HT-29 (cell line): ENCODE measurements at places on chromosomes 2 and 18.

- DNase-seq, result peak; percentile 27
These were observed 68.8 kb downstream of the DOK6 start for GRCh38 chr18:69469444-69469919.

GRCh38 chr2:33782395-33783230 lies 183.5 kb upstream of the FAM98A start:
- DNase-seq, result no peak

DNA sequence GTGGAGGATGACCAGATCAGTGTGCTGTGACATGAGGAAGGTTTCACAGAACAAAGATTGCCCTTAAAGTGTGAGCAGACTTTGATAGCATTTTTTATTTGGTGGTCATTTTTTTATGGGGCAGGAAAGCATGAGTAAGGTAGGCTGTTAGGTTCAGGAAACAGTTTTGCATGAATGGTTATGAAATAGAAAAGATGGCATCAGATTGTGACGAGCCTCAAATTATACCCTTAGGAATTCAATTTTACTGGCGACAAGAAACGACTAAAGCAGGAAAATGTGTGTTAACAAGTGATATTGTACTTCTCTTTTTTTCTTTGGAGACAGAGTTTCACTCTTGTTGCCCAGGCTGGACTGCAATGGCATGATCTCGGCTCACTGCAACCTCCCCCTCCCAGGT lies 44.7 kb downstream of the PIK3C3 start:
- DNase-seq, result no peak

DNA sequence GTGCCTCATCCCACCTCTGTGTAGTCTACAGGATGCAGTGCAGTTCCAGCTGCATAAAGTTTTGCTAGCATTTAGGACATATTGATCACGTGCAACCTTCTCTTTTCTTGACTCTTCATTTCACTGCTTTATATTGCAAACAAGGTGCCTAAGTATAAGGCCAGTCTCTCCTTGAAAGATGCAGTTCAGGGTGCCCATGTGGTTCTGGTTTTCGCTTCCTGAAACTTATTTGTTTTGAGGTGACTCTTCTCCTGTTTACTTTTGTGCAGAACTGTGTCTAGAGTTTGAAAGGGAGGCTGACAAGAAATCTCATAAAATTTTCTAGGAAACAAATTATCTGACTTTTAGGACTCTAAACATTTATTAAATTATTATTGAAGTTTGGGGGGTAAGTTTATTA lies 189.9 kb downstream of the UBE2E3 start:
- DNase-seq, result no peak

DNA sequence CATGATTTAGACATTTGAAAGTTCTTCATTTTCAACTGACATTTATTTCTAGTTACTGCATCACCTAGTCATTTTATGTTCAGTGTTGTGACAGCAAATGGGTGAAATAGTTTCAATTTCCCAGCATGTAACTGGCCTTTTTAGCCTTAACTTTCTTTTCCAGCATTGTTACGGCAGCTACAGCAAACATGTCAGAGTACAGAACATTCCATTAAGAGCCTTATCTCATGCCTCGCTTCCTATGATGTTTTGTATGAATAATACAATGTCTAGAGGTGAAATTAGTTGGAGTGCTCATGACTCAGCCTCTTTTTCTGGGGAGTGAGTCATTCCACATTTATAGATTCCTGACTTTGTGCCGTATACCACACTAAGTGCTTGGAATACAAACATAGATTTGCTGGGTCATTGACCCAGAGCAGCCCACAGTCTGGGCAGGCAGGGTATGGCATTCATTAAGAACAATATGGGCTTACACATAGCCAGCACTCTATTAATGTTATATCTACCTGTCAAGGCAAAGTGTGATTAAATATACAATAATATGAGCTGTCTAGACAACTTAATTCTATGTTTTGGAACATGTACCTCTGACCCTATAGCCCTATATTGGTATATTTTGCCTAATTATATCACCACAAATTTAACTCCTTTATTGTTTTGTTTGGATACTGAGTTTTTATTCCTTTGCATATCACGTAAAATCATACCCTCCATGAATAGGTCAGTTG lies 72.2 kb downstream of the MAP2 start:
- peak; percentile 88 for DNase-seq

DNA sequence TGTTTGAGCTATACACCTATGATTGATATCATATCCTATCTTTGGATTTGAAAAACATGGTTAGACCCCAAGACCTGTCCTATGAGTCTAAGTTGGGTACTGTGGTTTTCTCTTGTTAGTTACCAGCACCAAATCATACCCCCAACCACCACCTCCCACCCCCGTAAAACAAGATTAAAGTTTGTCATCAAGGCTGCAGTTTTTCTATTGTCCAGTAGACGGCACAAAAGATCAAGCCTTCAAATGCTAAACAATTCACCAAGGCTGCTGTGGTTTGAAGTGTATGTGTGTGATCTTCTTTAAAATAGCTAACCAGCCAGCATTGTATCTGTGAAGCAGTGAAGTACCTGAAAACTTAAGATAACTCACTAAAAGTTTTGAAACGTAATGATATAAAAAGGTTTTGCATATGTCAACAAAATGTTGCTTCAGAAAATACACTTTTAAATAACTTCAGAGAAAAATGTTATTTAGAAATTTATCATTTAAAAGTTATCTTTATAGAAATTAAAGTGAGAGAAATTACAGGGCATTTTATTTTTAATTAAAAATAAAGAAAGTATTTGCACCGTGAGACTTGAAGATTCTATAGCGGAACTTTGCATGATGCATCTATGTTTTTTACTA lies 5.8 kb upstream of the MEIS1 start:
- peak; percentile 80 for DNase-seq

- DNase-seq, result peak; percentile 53
These were observed 159.2 kb upstream of the SCN7A start for GRCh38 chr2:166653185-166653813.

- DNase-seq, result no peak
These were observed 265.7 kb downstream of the TCF4 start for GRCh38 chr18:55322178-55322735.

DNA sequence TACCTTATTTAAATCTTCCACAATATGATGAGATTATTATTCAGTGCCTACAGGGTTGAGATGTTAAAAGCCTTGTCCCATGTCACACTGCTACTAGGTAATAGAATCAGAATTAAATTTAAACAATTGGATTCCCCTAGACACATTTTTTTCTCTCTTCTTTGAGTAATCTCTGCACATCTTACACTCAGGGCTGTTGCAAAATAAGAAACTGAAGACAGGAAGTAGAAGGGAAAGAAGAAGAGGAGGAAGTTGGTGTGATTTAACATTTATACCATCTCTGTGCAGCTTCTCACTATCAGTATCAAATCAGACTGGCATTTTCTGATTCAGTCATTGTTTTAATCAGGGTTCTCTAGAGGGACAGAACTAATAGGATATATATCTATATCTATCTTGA lies 677.6 kb downstream of the IRS1 start:
- no peak for DNase-seq

GRCh38 chr18:48562075-48562474 lies 23.2 kb downstream of the CTIF start:
- DNase-seq, result no peak

DNA sequence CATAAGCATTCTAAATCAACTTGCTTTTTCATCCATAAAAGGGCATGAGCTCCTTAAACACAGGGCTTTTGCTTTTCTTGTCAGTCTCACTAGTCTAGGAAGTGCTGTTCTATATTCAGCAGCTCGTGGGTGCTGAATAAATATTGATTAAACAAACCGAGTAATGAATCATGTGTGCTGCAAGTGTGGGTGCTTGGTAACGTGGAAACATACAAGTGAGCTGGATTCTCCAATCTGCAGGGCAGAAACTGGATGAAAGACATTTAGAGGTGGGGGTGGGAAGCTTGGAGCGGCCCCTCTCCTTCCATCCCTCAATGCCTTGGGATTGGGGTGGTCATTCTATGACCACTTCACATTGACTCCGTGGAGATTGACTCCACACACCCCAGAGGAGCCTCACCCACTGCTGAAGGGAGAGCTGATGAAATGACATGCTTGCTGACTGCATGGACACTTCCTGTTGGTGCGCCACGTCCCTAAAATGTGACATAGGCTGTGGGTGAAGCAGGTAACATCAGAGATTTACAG lies 114.6 kb downstream of the DOCK10 start:
- peak; percentile 8 for DNase-seq

DNA sequence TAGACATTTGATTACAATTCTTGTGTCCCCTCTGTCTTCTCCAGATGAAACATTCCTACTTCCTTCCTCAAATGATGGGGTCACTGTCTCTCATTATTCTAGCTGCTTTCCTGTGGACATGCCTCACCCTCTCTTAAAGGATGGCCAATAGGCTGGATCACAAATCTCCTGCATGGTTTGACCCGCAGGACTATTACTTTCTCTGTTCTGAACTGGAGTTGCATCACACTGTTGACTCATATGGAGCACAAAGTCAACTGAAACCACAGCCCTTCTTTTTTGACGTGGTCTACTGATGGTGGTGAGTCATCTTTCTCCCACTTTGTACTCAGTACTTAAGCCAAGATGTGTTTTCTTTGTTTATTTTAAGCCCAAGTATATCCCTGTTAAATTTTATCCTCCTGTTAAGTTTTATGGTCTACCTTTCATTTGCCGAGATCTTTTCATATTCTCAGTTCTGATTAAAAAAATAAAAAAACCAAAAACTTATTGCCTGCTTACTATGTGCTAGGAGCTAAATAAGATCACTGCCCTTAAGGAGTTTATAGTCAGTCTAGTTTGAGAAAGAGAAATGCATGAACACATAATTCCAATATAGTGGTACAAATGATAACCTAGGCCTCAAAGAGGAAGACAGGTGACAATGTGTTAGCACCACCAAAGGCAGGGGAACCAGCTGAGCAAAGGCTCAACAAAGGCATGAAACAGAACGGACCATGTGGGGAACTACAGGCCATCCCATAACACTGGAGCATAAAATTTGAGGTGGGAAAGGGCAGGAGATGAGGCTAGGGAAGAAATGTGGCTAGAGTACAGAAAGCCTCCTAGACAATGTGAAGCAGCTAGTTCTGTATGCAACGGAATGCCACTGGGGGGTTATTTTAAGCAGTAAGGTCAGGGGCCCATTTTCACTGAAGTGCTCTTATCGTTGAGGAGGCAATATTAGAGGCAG lies 67.6 kb upstream of the ZFP36L2 start:
- DNase-seq, result peak; percentile 85

GRCh38 chr2:65992198-65992554 lies 442.7 kb upstream of the MEIS1 start:
- no peak for DNase-seq

DNA sequence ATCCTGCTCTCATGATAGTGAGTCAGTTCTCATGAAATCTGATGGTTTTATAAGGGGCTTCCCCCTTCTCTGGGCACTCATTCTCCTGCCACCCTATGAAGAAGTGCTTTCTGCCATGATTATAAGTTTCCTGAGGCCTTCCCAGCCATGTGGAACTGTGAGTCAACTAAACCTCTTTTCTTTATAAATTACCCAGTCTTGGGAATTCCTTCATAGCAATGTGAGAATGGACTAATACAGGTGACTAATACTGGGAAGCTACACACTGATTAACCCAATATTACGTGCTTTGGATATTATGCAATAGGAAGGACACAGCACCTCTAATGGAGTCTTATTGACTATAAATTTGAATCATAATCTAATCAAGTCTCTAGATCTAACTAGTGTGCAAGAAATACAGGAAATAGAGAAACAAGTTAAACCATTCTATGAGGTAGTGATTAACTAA lies 107.2 kb upstream of the ETAA1 start:
- peak; percentile 80 for DNase-seq

DNA sequence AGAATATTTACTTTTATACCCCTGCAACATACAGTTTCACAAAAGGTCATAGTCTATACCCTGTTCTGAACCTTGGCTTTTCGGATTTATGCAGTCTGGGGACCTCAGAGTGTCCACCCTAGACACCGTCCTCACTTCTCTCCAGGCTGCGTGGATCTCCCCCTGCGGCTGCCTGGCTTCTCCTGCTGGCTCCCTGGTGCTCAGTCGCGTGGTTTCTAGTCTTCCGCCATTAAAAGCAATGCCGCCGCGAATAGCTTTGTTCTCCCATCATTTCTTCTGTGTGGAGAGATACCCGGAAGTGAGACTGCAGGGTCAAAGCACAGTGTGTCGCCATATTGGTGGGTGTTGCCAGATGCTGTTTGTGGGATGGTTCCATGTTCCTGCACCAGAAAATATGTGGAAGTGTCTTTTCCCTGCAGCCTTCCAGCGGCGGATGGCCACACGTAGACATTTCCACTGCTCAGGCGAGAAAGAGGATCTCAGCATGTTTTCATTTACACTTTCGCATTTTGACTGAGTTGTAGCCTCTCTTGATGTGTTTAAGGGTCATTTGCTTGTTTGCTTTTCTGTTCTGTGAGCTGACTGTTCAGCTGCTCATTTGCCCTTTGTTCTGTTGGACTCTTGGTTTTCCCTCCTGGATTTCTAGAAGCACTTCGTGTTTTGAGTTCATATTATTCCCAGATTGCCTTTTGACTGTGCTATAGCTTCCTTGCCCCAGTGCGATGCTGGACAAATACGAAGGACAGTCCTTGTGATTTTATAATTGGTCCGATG lies 22.9 kb upstream of the ASB1 start:
- no peak for DNase-seq

DNA sequence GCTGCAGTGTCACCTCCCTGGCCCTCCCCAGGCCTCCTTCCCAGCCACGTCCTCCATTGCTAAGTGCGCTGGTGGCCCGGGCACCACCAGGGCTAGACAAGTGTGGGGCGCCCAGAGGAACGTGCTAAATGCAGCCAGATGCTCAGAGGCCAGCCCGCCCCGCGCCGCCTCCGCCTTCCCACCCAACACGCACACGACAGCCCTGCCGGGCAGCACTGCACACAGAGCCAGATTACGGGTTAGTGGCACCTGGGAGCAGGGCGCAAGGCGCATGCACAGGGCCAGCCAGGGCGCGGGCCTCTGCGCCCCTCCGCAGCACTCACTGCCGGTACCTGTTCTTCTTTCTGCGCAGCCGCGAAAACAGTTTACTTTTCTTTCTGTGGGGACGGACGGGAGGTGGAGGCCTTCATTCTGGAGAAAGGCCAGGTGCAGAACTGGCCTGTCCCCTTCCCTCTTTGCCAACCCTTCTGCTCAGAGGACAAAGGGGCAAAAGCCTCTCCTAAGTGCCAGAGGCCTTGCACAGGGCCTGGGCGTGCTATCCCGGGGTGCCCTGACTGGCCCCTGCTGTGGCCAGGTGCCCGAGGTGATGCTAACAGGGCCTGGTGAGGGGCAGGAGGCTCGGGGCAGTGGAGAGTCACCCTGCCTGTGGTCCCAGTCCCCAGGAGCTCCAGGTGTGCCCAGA lies 46.5 kb downstream of the BIN1 start:
- no peak for DNase-seq
